ENCODE measurements at places on chromosomes 4 and X.

GRCh38 chr4:169103966-169104412 lies 93.9 kb upstream of the CBR4 start:
- DNase-seq, result no peak

DNA sequence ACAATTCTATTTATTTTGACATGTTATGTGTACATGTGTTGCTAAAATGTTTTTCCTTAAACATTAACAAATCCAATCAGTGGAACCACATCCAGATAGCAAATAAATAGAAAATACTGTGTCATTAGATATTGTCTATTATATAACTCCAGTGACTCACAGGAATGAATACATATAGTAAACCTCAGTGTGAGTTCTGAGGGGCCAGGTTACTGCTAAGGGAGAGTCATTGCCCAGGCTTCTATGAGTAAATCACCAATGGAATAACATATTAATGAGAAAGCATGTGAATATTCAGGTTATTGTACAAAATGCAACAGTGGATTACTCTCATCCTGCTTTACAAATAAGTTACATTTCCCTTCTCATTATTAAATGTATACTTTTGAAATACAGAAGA lies 27.2 kb downstream of the TACR3 start:
- DNase-seq, result no peak

DNA sequence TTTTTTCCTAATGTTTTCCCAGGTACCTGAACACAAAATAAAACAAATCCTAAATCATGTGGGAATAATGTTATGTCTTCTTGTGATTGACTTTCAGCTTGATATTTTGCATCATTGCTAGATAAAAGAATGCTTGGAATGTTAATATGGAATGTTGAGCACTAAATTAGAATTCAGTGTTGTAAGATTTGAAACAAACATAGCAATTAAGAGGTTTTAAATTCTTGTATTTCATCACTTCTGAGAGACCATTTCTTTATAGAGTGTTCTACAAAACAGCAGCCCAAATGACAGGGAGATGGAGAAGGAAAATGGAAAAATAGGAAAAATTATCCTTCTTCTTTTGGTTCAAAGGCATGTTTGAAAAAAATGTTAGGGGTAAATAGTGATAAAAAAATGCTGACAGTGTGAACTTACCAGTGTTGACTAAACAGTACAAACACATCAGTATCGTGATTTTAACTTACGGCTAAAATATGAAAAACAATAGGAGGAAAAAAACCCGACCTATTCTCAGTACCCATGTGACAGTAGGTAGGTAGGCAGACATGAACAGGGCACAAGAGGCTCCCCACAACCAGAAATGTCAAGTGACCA lies 102.6 kb upstream of the PDE5A start:
- no peak for DNase-seq

DNA sequence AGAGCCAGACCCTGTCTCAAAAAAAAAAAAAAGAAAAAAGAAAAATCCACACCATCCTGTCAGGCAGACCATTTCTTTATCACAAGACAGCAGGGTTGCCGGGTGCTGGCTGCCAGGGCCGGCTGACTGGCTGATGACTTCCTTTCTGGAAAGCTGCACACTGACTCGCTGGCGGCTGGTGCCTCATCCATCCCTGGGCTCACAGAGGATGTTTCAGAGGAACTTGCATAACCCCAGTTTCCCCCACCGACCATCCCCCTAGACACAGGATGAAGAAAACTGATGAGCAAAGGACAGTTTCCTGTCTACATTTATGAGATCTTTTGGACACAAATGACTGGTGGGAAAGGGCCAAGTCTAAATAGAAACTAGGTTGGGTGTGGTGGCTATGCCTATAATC lies 14.1 kb downstream of the HPSE start:
- DNase-seq, result peak; percentile 61

DNA sequence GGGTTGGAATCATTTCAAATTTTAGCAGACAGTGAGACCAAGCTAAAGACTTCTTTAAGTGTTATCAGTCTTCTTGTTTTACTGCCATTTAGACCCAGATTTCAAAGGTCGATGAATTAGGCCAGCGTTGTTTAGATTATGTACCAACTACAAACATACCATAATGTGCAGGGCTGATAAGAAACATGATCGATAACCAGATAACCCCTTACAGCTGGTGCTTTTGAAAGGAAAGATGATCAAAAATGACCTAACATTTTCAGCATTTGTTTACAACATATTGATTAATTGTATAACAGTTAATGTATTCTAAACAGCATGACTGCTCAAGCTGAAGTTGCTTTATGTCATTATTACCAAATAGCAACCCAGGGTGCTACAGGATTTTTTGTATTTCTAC lies 400.4 kb upstream of the FAM241A start:
- no peak for DNase-seq

- no peak for DNase-seq
Observed at GRCh38 chrX:119132961-119133360, 5.3 kb upstream of the KIAA1210 start.

DNA sequence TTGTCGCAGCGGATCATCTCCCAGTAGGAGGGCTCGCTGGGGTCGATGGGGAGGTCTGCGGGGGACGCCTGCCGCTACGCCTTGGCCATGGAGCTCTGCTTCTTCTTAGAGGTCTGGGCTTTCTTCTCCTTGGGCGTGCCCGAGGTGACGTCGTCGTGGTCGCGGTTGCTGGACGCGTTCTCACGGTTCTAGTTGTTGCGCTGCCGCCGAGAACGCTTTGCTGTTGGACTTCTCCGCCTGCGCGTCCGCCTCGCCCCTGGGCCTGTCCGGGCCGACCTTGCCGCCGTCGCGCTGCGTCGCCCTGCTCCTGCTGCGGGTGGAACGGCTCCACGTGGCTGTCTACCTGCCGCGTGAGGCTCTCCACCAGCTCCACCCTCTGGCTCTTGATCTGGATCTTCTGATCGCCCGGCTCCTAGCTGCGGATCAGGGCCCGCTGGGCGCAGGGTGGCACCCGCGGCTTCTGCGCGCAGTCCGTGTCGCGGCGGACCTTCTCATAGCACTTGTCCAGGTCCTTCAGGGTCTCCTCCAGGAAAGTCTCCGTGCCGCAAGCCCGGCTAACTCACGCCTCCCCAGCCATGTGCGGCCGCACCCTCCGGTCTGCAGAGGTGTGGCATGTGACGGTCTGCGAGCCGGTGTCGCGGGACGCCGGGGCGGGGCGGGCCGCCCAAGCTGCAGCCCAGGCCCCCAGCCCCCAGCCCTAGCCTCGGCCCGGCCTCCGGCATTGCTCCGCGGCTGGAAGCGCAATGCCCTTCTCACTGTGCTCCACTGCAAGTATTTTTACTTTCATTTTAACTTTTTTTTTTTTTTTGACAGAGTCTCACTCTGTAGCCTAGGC lies 40.5 kb upstream of the OGT start:
- peak; percentile 75 for DNase-seq

DNA sequence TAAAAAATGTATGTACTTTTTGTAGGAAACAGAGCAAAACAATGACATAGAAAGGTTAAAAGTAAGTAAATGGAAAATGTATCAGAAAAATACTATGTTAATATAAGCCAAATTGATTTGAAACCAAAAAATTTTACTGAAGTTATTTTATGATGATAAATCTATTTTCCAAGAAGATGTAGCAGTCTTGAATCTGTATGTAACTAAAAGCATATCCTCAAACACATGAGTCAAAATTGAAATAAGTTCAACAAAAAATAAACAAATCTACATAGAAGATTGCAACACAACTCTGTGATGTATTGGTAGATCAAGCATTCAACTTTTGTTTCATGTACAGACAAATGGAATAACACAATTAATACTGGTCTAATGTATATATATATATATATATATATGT lies 450.0 kb downstream of the SPRY1 start:
- no peak for DNase-seq

- no peak for DNase-seq
Observed at GRCh38 chr4:185351691-185352090, 44.0 kb downstream of the LRP2BP start.

DNA sequence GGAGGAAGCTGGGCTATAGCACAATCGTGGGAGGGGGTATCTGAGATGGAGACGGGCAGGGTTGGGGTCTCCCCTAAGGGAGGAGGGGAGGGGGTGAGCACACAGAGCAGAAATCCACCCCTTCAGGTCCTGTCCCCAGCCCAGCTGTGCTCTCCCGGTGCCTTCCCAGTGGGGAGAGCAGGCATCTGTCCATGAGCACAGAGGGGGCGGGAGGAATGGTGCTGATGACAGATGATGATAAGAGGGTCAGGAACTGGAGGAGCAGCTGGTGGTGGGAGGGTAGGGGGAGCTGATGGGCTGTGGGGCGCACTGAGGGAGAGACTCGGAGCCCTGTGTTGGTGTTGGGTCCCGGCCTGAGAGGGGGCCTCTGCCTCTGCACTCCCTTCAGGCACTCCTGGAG lies 8.6 kb downstream of the ATP2B3 start:
- DNase-seq, result no peak

DNA sequence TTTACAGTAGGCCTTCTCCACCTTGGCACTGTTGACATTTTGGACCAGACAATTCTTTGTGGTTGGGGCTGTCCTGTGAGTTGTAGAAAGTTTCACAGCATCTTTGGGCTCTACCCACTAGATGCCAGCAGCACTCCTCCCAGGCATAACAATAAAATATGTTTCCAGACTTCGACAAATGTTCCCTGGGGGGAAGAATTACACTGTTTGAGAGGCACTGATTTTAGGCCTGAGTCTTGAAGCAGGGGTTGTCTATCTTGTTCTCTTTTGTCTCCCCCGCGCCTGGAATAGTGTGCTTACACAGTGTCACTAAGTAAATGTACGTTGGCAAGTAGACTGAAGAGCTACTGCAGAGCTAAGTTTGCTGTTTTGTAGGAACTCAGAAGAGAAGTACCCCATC lies 254.4 kb upstream of the BOD1L1 start:
- DNase-seq, result no peak

DNA sequence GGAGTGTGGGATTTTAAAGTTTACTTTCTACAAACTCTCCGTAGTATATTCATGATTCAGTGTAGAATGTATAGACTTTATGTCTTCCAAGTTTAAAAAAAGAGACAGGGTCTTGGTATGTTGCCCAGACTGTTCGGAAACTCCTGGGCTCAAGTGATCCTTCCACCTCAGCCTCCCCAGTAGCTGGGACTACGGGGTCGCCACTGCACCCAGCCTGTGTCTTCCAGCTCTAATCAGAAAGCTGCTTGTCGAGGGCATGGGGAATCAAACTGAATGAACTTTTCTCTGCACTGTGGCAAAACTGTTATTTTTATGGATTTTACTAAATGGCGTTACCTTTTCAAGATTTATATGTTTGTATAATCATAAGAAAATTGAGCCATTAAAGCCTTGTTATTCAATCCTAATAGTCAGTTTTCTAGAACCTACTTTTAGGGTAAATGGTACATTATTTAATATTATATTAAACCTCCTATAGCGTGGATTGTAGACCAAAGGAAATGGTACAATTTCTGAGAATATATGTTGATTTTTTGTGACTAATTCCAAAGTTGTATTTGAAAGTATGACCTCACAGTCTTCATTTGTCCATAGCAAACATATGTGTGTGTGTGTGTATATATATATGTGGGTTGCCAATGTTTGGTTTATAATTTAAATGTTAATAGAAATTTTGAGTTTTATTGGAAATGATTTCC lies 1.1 kb downstream of the BLOC1S4 start:
- DNase-seq, result peak; percentile 53

DNA sequence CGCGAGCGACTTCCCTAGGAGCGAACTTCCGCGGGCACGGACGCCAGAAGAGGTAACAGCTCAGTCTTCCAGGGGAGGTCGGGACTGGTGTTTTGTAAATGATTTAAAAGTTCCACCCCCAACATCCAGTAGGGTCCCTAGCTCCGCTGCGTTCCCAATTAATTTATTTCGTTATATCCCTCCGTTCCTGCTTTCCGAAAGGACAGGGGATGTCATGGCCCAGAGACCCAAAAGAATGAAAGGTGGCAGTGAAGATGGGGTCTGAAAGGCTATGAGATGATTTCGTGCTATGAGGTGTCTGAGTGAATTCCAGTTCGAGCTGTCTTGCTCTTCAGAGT lies 373 bp upstream of the SMIM43 start:
- no peak for DNase-seq

DNA sequence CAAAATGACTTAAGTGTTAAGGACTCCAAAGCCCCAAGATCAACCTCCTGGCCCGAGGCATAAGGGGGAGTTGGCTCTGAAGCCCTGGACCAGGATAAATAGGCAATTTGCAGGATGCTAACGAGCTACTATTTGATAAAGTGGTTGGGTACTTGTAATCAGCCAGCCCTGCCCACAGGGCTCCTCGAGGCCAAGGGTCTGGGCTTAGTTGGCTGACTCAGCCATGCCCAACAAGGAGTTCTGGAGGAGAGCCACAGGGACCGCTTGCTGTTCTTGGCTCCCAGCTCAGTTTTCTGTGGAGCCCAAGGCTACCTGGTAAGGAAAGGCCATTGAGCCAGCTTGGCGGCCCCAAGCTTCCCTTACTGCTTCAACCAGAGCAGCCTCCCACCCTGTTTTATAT lies 7.8 kb downstream of the HMGB3 start:
- no peak for DNase-seq

DNA sequence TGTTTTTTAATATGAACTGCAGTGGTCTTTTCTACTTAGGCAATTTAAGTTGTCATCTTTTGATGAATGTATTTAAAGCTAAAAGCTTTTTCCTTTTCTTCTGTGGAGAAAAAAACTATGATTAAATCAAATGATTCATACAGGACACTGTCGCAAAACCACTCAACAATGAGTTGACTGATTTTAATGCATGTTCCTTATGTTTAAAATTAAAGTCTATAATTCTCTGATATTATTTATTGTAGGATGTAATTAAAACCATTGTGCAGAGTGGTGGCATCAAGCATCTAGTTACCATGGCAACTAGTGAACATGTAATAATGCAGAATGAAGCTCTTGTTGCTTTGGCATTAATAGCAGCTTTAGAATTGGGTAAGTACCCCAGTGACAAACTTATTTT lies 172.5 kb downstream of the RAP1GDS1 start:
- no peak for DNase-seq

DNA sequence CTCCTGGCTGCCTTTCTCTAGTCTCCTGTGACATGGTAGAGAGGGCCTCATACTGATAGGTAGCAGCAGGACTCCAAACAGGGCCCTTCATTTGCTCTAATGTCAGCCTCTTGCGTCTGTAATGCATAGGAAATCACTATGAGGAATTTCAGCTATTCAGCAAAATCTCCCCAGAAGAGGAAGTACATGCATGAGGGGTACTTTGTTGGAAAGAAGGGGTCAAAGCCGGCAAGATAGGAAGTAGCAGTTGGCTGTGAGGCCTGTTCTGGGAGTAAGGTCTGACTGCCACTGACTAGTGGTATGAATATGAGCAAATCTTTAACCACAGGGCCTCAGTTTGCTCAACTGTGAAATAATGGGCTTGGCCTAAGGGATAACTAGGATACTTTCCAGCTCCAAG lies 283.2 kb downstream of the ARHGAP10 start:
- DNase-seq, result no peak

DNA sequence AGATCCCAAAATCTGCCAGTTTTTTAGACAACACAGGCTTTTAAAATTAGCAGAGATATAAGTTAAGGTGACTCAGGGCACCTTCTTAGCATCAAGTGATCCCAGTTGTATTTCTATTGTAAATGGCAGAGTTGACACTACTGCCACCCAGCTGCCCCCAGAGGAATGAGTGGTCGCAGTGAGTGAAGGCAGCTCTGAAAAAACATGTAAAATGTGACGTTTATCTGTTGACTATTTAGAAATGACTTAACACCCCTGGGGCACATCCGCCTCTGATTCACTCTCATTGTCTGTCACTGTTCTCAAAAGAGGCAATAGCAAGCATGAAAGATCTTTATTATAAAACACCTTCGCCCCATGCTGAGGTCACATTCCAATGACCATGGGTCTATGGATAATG lies 592.4 kb downstream of the ACTRT1 start:
- no peak for DNase-seq

Data from activated CD8-positive, alpha-beta memory T cell treated with anti-CD3 and anti-CD28 coated beads, Interleukin-2, amount 50 U/mL, for 48 hours (primary cell).